IPS DF 19.7 (cell line): ENCODE measurements at places on chromosomes 1 and 21.

- DNase-seq: no peak
Observed at GRCh38 chr1:164682570-164682969, 123.6 kb downstream of the PBX1 start.

DNA sequence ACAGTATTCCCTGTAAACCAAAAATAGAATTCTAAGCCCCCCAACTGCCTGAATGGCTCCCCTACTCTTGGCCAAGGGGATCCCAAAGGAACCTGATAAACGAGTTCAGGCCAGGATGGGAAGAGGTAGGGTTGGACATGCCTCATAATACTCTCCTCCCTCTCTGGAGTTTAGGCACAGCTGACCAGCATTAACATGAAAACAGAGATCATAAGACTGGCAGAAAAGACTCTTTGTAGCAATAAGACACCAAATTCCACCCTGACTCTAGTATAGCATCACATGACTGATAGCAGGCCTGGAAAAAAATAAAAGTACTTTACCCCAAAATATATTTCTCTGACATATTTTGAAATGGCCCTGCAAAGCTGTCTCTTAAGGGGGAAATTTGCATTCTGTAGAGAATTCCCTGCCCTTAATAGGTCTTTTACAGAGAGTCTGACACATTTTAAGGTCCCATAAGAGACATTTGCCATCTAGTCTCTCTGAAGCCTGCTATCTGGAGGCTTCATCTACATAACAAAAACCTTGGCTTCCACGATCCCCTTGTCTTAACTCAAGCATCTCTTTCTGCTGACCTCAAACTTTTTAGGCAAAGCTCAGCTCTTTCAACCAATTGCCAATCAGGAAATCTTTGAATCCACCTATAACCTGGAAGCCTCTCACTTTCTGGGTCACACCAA, 55.9 kb downstream of the SIK1 start:
- DNase-seq: no peak

- DNase-seq: no peak
Observed at GRCh38 chr1:24861821-24862727, 68.0 kb downstream of the RUNX3 start.

DNA sequence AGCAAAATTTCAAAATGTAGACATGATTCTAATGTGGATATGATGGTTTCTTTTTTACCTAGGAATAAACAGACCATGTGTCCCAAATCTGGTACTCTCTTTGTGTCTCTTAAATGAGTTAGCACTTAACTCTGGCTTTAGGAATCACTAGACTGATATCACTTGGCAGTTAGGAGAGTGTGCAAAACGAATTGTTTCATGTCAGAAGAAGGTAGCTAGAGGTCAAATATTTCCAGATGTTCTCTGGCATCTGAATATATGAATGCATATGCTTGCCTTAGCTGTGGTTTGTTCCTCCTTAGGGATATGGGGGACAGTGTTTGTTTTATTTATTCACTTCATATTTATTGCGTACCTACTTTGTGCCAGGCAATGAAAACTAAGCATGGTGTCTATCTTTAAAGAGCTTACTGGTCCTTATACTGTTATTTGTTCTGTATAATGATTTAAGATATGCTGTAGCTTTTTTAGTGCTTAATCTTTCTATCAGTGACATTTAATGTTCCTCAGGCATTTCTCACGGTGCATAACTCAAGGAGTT, 65.2 kb downstream of the LRRC8C start:
- no peak for DNase-seq

DNA sequence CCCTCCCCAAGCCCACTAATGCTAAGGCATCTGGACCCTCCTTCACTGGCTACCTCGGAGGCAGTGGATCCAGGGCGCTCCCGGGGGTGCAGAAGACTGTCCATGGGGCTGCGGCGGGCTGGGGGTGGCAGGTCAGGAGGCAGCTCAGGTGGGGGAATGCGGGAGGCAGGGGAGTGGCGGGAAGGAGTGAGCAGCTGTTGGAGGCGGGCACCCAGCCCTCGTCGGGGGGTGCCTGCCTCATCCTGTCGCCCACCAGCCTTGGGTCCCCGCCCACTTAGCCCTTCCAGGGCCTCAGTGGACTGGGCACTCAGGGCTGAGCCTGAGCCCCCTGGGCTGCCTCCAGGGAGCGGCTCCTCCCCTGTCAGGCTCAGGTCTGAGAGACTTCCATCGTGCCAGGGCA, 10.7 kb upstream of the GATAD2B start:
- DNase-seq: no peak

DNA sequence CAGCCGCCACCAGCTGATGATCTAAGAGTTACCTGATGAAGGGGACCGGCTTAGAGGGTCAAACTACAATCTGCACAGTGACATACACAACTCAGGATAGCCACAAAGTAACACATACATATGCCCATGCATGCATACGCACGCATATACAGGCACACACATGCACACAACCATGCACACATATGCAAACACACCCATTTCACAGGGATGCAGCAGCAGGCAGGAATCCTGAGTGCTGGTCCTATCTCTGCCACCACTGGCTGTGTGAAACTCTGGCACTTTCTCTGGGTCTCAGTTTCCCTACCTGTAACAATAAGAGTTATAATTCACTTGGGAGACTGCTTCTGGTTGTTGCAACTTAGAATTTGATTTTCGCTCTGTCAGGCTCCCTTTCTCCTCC, 520.2 kb downstream of the PTPRU start:
- no peak for DNase-seq

DNA sequence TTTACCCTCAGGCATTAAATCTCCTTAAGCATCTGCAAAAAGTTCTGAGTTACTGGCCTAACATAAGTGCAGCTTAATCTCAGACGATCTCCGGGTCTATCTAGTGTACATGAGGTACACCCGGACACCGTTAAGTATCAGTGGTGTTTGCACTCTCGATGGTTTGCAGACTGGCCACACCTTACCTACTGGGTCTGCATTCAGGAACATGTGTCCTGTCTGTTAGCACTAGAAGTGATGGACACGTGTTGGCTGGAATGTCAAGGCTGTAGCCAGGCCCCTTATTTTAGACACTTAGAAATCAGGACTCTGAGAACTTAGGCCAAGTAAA, 783 bp upstream of the AGL start:
- DNase-seq: peak; percentile 3

- no peak for DNase-seq
Observed at GRCh38 chr1:241603731-241604245, 36.4 kb downstream of the CHML start.

DNA sequence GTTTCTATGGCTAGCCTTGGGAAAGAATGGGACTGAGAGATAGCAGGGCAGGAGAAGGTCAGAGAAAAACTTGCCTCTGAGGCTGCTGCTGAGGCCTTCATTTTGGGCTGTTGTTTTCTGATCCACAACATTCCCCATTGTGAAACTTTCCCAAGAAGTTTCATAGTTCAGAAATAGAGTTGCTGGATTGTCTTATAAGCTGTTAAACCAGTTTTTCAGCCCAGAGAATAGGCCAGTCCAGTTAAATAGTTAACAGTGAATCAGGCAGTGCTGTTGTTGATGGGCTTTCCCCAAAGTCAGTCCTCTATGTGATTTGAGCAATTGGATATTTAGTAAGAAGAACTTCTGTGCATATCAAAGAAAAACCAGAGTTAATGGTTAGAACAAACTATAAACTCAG, 77.0 kb downstream of the C21orf91 start:
- no peak for DNase-seq

DNA sequence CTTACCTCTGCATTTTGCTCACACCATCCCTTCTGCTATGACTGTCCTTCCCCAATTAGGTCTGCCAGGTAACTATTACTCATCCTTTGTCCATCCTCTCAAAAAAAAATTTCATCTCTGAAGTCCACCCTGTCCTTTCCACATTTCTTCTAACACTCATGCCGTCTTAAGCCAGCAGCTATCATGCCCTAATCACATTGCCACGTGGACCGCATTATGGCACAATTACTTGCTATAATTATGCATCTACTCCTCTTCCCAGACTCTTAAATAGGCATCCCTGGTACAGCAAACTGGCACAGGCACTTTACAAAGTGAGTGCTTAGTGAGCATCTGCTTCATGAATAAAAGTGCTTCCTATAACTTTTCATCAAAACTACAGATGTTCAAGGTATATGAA, 295.4 kb upstream of the ESRRG start:
- no peak for DNase-seq

GRCh38 chr1:40303790-40304189, 13.3 kb downstream of the COL9A2 start:
- no peak for DNase-seq

DNA sequence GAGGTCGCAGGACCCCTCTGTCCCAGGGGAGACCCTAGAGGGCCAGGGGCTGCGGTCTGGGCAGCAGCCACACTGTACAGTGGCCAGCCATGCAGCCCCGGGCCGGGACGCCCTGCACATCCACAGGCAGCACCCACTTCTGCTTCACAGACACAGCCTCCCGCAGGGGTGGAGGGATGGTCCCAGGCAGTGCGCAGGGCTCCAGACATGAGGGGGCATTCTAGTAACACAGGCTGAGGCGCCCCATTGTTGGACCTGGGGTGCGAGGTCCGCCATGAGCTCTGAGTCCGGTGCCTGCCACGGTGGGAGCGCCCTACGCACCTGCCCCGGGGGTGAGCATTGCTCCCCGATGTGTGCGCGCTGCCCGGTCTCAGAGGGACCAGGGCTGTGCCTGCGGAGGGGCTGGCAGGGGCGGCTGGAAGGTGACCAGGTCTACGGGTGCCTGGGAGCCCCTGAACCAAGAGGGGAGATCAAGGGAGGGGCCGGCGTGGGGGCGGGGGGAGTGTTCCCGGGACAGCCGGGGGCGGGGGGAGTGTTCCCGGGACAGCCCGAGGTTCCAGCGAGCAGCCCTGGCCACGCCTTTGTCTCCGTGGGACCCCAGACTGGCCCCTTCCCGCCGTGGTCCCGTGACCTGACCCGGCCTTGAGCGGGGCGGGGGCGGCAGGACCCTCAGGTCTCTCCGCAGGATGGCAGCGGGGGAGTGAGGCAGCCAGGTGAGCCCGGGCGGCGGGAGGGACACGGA, 4.5 kb downstream of the MMEL1 start:
- no peak for DNase-seq

DNA sequence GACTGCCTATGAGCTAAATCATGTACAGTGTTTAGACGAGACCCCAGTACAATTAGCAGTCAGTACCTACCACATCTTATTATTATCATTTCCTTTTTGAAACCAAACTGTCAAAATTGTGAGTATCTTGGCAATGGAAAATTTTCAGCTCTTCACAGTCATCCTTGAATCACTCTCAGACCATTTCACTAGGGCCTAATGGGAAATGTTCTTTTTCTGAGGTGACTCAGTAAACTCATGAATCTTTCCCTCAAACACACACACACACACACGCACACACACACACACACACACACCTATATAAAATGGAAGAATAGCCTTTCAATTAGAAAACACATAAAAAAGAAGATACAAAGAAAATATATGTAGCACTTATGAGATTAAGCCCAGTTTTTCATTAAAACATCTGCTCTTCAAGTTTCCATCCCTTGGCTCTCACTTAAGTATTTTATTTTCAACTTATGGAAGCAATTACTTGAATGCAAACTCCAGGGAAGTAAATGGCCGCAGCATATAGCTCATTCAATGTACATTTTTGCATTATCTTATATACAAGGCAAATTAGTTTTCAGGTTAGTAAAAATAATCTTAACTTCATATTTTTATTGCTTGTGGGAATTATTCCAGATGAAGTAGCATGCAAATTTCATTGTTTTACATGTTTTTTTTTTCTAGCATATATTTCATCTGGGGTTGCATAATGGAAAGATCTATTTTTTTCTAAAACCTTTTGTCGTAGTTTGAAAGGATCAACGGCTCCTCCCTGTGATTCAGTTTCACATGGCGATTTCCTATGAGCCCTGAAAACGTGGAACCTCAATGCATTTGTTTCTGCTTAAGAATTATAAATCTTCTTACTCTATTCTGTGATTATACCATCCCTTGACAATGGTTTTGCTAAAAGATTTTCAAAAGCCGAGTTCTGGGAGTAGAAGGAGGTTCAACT, 46.3 kb upstream of the TMPRSS15 start:
- DNase-seq: no peak

- DNase-seq: no peak
Observed at GRCh38 chr1:162022626-162023025, 1.0 kb downstream of the OLFML2B start.

DNA sequence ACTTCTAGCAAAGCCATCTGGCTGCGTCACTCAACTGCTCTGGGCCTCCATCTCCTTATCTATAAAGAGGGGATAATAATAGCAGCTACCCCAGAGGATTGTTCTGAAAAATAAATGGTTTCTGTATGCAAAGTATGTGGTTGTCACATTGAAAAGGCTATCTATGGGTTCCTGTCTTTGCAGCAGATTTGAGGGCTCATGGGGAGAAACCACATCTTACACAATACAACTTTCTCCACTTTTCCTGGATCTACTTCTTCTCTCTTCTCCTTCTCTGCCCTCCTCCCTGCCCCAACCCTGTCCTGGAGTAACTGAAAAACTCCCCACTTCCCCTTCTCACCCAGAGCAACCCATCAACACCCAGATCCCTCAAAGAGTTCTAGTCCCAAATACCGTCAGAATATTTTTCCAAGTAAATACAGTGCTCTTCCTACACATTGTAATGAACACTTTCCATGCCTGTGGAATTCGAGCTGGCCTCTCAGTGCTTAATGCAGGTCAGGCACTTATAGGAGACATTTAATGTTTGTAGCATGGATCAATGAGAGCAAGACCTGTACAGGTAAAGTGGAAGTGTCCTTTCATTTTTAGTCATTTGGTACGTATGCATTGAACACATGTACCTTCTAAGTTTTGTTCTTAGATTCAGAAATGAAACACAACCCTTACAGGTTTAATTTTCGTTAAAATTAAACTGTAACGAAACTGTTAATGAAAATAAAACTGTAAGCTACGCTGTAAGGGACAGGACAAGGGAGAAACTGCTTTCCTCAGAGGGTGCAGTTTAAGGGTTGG, 131.9 kb downstream of the AK5 start:
- no peak for DNase-seq

- DNase-seq: no peak
Observed at GRCh38 chr1:92848201-92848600, 16.4 kb downstream of the RPL5 start.

- no peak for DNase-seq
Observed at GRCh38 chr1:147808025-147808424, 47.6 kb upstream of the GJA5 start.

DNA sequence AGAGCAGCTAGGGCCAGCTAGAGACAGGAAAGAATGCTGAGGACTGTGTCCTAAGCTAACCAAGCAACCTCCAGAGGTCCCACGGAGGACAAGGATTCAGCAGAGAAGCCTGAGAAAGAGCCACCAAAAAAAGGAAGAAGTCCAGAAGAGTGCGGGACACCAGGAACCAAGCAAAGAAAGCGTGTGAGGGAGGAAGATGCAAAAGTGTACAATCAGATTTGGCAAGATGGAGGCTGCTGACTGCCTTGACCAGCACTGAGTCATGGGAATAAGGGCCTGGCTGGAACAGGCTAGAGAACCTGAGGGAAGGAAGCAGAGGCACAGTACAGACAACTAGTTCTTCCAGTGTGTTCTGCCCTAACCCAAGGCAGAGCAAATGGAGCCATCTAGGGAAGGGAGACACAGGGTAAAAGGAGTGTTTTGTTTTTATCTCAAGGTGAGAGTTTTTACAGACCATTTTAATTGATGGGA, 18.5 kb downstream of the TP53BP2 start:
- no peak for DNase-seq

GRCh38 chr1:183388735-183389134, 29.4 kb downstream of the NMNAT2 start:
- no peak for DNase-seq
